Activated T-cell treated with anti-CD3 and anti-CD28 coated beads for 4 hours (primary cell): ENCODE measurements at places on chromosomes 5 and 9.

DNA sequence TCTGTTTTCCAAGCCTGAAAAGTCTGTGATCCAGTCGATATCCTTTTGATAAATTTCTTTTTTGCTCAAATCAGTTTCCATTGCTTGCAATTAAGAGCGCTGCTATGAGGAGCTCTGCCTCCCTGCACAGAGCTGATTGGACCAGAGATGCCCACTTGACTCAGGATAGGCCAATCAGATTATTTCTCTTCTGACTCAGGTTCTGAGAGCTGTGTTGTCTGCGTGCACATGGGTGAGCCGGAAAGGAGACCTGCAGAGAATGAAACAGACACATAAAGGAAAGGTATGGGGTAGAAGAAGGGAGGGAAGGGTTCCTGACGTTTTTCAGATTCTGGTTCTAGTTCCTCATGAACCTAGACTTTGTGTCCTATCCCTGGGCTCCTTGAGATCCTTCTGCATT, 15.8 kb upstream of the FABP6 start:
- DNase-seq = no peak

DNA sequence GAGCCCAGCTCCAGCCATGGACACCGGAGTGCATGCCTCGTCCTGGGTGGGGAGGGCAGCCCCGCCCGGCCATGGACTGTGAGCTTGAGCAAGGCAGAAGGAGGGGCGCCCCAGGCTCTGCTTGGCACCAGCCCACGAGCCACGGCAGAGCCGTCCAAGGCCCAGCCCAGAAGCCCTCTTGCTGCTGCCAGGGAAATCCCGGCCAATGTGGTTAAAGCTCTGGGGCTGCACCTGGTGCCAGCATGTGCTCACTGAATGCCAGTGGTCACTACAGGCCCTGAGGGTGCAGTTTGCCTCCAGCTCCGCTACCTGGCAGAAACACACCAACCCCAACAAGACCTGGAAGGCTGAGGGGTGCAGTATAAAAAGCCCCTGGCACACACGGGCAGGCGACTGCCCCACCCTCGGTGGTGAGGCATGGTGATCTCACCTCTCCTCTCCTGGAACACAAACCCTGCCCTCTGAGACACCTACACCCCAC, 11.8 kb downstream of the BRD3 start:
- DNase-seq = no peak

DNA sequence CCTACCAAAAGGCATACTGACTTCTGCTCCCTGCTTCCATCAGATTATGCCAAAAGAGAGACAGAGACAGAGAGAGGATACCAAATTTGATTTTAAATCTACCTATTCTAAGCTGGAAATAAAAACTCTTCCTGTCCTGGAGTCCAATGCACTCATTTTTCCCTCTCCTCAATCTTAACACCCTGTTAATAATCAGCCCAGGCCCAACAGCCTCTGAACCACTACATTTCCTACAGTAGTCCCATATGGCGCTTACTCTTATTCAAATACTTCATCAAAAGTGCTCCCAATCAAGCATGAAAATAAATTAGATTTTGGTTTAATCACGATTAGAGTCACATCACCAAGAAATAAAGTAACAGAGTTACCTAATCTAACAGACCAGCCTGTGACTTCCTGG, 152.3 kb downstream of the TSSK1B start:
- DNase-seq = no peak

GRCh38 chr9:106405871-106406435, 457.0 kb upstream of the ZNF462 start:
- no peak for DNase-seq

DNA sequence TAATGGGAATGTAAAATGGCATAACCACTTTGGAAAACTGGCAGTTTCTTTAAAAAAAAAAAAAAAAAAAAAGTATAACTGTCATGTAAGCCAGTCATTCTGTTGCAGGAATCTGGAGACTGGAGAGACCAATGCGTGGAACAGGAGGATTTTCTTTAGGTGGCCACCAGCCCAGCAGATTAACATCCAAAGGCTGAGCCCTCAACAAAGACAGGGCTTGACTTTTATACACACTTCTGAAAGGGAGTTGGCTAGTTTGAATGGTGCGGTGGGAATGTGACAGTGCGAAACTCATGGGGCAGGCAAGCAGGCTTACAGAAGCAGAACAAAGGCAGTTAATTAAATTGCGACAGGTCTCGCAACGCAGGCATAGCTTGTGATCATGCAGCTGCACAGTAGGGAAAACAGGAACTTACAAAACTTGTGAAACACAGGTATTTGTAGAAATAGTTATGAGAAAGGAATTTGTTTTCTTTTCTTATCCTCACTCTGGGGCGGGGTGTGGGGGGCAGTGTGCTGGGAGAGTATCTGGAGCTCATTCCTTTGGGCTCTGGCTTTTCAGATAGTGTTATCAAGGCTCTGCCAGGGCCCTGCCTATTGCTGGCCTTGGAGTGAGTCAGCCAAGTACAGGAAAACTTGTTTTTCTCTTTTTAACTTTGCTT, 12.0 kb downstream of the UIMC1 start:
- DNase-seq = no peak

DNA sequence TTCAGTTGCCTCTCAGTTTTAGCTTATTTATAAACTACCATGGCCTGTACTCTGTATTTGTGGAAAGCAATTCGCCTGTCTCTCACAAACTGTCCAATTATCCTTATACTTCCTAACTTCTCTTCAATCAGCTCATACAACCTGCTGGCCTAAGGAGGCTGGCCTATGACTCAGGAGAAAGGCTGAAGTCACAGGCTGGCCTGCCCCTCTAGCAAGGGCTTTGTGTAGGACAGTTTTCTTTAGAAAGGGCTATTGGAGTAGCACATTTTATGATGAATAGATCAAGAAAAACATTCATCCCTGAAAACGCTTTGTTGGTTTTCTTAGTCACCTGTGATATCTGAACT, 988.7 kb upstream of the ARRDC3 start:
- DNase-seq = no peak

DNA sequence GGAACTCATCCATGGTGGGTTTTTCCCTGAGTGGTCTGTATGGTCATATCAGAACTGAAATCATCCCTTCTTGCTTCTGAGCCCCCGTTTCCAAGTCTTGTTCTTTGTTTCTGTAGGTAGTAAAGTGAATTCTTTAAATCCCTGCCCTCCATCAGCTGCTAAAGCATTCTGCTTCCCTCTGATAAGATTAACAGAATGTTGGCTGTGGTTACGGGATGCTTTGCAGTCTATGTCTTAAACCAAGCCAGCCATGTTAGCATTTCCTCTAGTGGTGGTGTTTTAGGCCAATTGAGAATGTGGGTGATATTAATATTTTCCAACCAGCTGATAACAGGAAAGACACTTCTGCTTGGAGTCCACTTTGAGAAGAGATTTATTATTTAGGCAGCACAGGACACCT, 22.0 kb upstream of the KCNIP1 start:
- no peak for DNase-seq

GRCh38 chr5:67730917-67731474, 484.6 kb upstream of the PIK3R1 start:
- DNase-seq = no peak

GRCh38 chr9:102550266-102550665, 444.9 kb upstream of the CYLC2 start:
- DNase-seq = no peak

GRCh38 chr9:120770931-120771330, 22.3 kb downstream of the FBXW2 start:
- no peak for DNase-seq

GRCh38 chr9:35828716-35829083, at the start of gene FAM221B:
FAM221B (minus strand) TSS chr9:35828732; CDS start chr9:35826161, 2,571 bp downstream.
- no peak for DNase-seq

- DNase-seq = no peak
Measured at GRCh38 chr9:102047549-102047948, 309.1 kb upstream of the GRIN3A start.

- no peak for DNase-seq
Measured at GRCh38 chr5:77937015-77937908, 161.1 kb upstream of the TBCA start.

DNA sequence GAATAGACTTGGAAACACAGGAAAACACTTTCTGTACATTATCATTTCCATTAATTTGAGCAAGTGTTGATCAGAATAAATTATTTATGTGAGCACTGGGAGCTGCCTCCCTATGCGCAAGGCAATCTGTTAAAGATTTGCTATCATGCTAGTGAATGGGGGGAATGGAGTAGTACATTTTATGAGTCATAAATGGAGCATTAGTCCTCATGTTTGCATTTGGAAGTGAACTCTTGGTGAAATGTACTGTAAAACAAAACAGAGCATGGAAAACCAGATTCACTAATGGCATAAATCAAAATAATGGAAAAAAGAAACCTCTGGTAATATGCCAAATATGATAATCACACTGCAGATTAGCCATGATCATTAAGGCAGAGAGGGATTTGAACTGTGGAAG, 40.5 kb upstream of the TMC1 start:
- no peak for DNase-seq

DNA sequence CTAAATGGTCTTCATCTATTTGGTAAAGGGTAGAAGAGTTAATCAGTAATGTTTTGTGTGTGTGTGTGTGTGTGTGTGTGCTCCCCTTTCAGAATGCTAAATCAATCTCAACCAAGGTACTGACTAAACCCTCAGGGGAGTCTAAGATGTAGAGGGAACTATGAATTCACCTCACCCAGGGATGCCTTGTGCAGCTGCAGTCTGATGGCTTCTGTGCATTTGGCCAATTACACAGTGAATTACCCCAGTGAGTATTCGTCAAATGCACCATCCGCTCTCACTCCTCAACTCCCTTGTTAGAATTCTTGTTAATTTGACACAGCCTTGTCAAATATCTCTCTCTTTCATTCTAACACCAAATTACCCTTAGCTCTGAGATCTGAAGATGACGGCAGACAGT, 234.6 kb downstream of the GABRB2 start:
- DNase-seq = no peak

DNA sequence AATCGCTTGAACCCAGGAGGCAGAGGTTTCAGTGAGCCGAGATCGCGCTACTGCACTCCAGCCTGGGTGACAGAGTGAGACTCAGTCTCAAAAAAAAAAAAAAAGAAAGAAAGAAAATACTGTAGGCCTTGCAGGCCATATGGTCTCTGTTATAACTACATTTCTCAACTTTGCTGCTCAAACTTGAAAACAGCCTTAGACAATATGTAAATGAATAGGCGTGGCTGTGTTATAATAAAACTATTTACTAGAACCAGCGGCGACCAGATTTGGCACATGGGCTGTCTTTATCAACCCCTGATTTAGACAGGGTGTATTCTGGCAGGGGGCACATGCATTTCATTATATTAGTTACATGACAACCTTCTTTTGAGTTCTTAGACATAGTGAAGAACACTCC, 130.0 kb downstream of the C9orf152 start:
- no peak for DNase-seq

DNA sequence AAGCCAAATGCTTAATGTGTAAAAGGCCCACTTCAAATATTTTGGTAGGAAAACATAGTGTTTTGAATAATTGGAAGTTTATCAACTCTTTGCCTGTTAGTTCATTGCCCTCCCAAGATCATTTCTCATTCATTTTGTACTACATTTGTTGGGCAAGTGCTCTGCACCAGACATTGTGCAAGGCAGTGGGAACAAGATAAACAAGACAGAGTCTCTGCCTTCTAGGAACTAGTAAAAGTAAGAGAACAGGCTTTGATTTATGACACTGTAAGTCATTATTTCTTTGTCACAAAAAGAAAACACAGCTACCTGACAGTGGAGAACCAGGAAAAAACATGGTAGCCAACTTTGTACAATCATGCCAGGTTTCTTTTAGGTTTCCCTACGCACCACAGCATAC, 63.7 kb upstream of the PAM start:
- DNase-seq = no peak

DNA sequence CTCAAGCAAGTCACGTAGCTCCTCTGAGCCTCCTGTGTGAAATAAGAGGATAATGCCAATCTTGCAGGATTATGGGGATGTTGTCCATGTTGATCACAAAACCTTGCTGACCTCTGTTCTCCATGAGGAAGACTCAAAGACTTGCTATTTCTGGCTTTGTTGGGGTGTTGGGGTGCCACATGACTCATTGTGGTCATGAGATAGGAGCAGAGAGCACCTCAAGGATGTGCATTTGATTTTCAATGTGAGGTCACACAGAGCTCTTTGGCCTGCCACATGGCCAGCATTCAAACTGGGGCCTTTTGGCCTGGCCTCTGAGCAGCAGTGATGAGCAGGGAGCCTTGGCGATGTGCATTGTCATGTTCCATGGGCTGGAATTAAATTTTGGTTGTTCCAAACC, 380.3 kb downstream of the GADD45G start:
- DNase-seq = no peak

- DNase-seq = no peak
Measured at GRCh38 chr5:133261993-133262392, 210.2 kb downstream of the HSPA4 start.

DNA sequence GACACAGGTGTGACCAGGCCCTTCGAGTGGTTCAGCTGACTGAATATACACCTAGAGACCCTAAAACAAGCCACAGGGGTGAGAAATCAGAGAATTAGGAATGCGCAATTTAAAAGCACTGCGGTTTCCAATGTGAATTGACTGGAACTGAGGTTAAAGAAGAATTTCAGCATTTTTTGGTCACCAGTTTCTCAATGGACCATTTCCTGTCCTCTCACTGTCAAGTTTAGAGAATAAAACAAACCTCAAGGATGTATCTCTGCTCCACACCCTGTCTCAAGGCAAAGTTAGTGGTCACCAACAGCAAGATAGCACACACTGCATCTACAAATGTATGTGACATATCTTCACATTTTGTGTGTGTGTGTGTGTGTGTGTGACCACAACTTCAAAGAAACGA, 143.8 kb upstream of the MAP3K1 start:
- DNase-seq = no peak

- DNase-seq = no peak
Measured at GRCh38 chr5:62273687-62274086, 32.3 kb upstream of the KIF2A start.

DNA sequence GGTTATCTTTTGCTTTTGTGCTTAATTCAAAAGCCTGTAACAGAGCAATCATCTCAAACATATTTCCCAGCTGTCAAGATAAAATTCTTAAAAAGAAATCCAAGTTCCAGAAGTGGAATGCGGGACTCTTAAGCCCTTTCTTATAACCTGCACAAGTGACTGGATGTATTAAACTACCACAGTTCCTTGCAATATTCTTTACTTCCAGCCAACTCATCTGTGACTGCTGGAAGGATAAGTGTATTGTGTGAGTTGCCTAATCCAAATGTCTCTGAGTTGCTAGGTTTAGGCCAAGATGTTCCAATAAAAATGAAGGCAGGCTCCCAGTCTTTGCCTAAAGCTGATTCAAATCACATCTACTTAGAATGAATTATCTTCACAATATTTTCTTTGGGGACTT, 159.2 kb upstream of the SLC24A2 start:
- DNase-seq = no peak

DNA sequence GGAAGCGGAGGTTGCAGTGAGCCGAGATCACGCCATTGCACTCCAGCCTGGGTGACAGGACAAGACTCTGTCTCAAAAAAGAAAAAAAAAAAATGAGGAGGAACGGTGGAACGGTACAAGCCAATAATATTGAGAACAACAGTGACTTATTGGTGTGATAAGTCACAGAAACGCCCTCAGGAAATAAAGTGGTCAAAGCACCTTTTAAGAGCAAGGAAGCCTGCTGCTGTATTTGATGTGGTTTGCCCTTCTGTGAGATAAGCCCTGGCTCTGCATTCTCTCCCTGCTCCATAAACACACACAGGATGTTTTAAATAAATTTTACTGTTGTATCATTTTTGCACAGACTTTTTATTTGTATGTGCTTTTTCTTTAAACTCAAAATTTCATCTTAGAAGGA, 269.9 kb upstream of the MSX2 start:
- no peak for DNase-seq

GRCh38 chr5:59065554-59065953, 482.7 kb downstream of the RAB3C start:
- no peak for DNase-seq

GRCh38 chr5:76733049-76733417, 17.1 kb downstream of the F2R start:
- no peak for DNase-seq
